Kidney tubule cell (primary cell): ENCODE measurements at places on chromosomes 16 and 17.

- peak; percentile 45 for DNase-seq
Measured at GRCh38 chr16:49608779-49609178, 235.2 kb downstream of the C16orf78 start.

DNA sequence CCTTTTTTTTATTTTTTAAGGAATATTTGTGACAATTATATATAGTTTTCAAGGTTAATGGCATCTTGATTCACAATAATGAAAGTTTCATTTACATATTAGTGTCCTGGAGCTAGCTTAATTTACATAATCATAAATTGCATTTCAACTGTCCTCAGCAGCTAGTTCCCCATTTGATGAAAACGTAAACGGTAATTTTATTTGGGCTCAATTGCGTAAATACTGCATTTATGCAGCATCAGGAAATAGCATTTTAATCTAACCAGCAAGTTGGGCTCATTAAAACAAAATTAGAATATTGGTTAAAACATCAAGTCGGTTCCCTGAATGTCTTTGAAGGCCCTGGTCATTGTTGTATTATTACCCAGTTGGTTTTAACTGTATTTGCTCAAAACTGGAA lies 136.8 kb upstream of the CDH5 start:
- no peak for DNase-seq

- DNase-seq: no peak
Measured at GRCh38 chr17:4959261-4959965, 8.2 kb downstream of the SPAG7 start.

- no peak for DNase-seq
Measured at GRCh38 chr17:55482591-55483389, 28.5 kb downstream of the SMIM36 start.

DNA sequence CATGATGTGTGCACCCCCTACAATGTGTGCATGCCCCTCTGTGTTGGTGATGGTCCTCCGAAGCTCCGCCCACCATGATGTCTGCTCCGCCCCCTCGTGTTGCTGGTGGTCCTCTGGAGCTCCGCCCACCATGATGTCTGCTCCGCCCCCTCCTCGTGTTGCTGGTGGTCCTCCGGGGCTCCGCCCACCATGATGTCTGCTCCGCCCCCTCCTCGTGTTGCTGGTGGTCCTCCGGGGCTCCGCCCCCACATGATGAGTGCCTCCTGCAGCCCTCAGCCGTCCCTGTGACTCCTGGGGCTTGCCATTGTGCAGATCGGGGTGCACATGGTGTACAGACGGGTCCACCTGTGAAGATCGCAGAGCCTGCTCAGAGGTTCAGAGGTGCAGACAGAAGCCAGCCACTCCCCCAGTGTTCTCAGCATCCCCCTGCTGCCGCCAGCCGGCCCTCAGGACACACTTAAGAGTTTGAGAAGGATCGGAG lies 129.1 kb upstream of the CHMP6 start:
- no peak for DNase-seq

DNA sequence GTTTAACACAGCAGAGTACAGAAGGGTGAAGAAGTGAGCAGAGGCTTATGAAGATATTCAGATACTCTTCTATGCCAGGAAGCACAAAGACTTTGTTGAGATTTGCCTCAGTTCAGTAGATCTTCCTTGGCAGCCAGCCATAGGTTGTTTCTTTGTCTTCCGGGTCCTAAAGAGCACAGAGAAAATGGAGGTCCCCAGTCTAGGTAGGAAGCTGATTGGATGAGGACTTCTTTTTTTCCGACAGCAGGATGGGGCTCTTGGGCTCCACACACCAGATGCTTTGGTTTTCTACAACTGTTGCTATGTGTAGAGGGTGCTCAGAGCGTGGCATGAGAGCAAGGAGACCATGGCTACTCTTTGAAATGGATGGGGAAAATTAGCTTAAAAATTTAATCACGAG lies 8.3 kb upstream of the CDC6 start:
- no peak for DNase-seq
